Right renal pelvis (tissue), 4 donors: ENCODE measurements at places on chromosomes 6 and 20. TPM values are rescaled to one million over a fixed set of nuclear protein-coding genes. Genes with fewer than 3 reads are reported as not detected.

DNA sequence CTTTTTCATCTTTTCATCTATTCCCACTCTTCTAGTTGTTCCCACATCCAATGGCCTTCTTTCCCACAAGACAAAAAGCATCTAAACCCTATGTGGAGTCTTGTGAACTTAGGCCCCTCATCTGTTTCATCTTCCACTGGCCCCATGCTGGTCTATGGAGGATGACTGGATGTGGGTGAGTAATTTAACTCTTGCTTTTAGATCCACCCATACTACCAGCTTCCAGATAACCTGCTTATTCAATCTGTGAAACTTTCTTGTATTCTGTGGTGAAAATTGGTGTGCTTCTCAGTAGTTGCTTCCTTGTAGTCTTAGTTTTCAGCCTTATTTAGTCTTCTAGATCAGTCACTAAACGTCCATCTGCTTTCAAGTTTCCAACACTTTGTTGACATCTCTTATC lies 64.9 kb downstream of the OPN5 start:
- DNase-seq, result no peak

RBBP8NL gene
- polyA plus RNA-seq, result 1.8 TPM

GRCh38 chr6:155324993-155325392 lies 10.7 kb upstream of the TFB1M start:
- no peak for DNase-seq

NQO2 gene
- polyA plus RNA-seq, result 62.8 TPM

FLRT3 gene
- 137 TPM for polyA plus RNA-seq

GABRR1 gene
- 2.1 TPM for polyA plus RNA-seq

DNA sequence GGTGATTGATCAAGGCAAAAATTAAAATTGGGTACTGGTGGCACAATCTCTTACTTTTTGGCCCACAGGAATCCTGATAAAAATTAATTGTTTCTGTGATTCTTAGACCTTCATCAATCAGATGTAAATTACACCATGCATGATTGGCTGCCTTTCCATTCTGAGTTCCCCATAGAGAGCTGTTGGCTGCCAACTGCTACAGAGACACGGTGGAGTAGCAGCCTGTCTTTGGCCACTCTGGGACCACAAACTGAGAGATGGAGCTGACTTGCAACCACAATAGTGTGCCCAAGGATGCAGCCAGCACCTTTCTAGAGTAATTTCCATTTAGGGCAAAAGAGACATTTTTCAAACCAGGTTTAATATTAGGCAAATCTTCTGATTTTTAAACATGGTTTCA lies 274.3 kb upstream of the MMS22L start:
- DNase-seq, result no peak

GRCh38 chr6:91911945-91912344 lies 1325.1 kb upstream of the MAP3K7 start:
- DNase-seq, result no peak

GRCh38 chr6:159726255-159726917 lies 920 bp upstream of the WTAP start:
- DNase-seq, result no peak

- no peak for DNase-seq
These were observed 230.2 kb upstream of the RNF24 start for GRCh38 chr20:4245542-4245941.

SOX18 gene
- 10.3 TPM for polyA plus RNA-seq

- no peak for DNase-seq
These were observed 21.9 kb downstream of the MYT1 start for GRCh38 chr20:64186071-64186598.

GRCh38 chr6:14058029-14058695 lies 59.4 kb upstream of the CD83 start:
- no peak for DNase-seq

DYNLT2 gene
- polyA plus RNA-seq, result 9.6 TPM

GRCh38 chr6:166563805-166564204 lies 22.7 kb downstream of the RAMACL start:
- DNase-seq, result no peak

DNA sequence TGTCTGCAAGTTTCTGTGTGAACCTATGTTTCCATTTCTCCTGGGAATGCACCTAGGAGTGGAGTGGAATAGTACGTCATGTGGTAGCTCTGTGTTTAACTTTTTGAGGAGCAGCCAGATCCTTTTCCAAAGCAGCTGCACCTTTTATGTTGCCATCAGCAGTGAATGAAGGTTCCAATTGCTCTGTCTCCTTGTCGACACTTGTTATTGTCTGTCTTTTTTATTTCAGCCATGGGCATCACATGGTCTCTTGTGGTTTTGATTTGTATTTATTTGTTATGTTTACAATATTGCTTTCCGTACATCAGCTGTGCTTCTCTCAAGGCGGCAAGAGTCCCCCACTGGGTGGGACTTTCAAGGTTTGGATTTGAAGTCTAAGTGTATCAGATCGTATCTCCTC lies 33.9 kb upstream of the STX16 start:
- DNase-seq, result no peak

GRCh38 chr6:65398851-65399250 lies 308.2 kb downstream of the EYS start:
- no peak for DNase-seq

DNA sequence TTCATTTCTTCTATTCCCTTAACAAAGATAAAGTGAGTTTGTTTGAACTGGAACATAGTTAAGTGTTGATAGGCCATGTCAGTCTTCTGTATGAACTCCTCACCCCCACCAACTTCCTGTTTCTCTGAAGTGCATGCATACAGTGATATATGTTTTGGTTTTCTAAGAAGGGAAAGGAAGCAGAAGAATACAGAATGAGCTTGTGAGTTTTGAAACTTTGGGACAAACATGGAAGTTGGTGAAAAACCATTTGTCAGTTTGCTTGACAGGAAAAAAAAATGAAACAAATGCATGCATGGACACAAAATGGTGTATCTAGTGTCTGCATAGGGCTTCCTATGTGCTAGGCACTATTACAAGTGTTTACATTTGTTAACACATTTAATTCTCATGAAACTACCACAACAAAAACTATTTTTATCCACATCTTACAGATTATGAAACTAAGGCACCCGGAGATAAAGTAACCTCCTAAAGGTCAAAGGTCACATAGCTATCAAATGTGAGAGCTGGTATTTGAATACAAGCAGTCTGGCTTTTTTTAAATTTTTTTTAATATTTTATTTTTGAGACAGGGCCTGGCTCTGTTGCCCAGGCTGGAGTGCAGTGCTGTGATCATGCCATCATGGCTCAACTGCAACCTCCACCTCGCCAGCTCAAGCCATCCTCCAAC lies 105.9 kb downstream of the ADGRB3 start:
- DNase-seq, result no peak

DNA sequence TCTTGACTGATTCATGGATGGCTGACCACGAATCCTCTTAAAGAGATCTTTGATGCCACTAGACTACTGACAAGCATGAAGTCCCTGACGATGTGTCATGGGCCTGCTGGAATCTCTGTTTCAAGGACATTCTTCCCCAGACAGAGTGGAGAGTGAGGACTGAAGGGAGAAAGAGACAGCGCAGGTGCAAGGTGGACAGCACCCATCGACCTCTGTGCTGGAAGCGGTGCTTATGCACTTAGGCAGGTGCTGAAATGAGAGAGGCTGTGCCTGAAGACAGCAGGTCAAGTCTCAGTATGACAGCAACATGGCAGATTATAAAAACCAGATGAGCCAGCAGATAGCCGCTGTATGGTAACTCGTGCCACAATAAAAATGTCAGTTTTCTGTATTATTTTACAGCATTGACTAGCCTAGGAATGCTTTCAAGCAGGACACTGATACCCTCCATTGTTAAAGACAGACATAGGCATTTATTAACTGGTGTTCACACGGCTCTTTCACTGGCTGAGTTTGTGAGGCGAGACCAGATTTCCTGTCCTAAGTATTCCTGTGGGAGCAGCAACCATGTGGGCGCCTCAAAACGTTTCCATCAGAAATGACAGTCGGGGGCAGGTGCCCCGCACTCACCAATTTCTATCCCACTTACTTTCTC lies 47.5 kb downstream of the FOXC1 start:
- no peak for DNase-seq

GRCh38 chr6:36912586-36912985 lies 26.8 kb downstream of the C6orf89 start:
- DNase-seq, result no peak

GRCh38 chr20:38117635-38118034 lies 47.4 kb downstream of the TGM2 start:
- DNase-seq, result no peak

DNA sequence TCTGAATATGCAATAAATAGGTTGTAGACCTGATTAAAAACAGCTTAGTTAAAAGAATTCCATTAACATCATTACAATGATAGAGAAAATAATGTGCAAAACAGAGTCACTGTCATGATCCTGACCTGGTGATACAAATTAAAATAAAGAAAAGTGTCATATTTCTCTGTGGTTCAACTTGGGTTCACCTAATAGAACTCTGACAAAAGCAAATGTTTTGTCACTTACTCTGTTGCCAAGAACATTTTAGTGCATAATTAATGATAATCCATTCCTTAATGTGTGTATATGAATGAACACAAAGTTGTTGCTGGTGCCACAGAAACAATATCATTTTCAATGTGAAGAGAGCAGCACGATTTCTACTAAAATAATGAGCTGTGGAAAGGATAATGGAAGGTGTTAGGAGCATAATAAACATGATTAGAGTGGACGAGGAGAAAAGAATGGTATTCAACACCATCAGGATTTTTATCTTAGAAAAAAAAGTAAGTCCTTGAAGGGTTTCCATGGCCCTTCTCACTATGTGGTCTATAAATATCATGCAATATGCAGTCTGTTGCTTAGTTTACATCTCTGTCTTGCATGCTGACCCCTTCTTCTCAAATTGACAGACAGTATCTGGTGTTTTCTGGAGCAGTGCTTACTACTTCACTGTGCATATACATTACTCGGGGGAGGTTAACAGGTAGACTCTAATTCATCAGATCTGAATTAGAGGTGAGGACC lies 656.6 kb upstream of the MMS22L start:
- no peak for DNase-seq

DNA sequence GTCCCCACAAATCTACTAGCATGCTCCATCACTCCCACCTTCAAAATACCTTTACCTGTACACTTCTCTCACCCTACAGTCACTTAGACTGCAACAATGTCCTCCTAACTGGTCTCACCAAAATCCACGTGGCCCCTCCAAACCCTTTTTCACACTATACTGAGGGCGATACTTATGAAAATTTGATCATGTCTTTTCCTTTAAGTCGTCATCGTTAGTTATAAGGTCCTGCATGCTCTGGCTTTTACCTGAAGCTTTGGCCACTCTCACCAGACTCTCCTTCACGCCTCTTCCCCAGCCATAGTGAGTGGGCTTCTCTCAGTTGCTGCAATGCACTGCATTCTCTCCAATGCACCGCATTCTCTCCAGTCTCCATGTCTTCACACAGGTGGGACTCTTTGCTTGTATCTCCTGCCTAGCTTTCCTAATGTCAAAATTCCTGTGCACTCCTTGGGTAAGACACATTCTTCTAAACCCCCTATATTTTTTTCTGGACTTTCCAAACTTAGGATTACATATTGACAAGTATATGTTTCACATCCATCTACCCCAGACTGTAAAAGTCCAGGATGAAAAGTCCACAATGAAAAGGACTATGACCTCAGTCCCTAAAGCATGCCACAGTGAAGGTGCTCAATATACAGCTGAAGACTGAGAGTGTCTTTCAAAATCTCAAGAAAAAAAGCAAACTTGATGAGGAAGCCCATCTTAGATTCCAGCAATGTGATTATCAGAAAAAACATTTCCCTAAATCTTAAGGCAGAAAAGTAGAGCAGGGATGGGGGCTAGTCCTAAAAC lies 24.7 kb downstream of the PTPRK start:
- DNase-seq, result no peak

DNA sequence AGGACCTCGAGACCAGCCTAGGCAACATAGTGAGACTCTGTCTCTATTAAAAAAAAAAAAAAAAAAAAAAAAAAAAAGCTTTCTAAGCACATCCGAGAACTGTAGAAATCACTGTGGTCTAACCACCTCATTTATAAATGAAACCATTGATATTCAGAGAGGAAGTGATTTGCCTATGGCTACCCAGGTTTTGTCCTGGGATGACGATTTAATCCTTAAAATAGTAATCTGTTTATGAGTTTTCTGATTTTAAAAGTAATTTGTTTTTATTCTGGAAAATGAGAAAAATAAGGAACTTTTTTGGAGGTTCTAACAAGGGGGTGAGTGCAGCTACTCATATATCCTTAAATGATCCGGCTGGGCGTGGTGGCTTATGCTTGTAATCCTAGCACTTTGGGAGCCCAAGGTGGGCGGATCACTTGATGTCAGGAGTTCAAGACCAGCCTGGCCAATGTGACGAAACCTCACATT lies 6.5 kb upstream of the BTN3A2 start:
- no peak for DNase-seq

GRCh38 chr6:15206887-15207286 lies 39.0 kb upstream of the JARID2 start:
- DNase-seq, result no peak

DNA sequence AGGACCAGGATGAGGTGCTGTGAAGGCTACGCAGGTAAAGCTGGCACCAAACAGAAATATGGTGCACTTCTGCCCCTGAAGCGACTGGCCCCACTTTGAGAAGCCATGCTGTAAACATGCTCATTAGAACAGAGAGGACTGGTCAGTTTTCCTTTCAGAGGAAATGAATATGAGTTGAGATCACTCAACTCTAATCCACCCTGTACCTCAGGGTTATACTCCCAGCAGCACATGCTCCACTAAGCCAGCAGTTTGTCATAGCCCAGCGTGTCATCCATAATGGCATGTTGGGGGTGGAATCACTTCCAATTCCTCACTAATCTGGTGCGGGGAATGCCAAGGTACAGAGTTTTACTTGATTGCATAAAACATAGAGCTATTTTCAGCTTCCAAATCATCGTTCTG lies 98.1 kb downstream of the HIVEP2 start:
- DNase-seq, result no peak

WFDC10B gene
- not detected for polyA plus RNA-seq

PHACTR3 gene
- polyA plus RNA-seq, result 13.1 TPM

GRCh38 chr6:117338567-117338966 lies 73.2 kb downstream of the VGLL2 start:
- DNase-seq, result no peak

- DNase-seq, result no peak
These were observed 59.8 kb downstream of the SOD2 start for GRCh38 chr6:159633196-159633595.

ZSCAN9 gene
- polyA plus RNA-seq, result 31.6 TPM

DNA sequence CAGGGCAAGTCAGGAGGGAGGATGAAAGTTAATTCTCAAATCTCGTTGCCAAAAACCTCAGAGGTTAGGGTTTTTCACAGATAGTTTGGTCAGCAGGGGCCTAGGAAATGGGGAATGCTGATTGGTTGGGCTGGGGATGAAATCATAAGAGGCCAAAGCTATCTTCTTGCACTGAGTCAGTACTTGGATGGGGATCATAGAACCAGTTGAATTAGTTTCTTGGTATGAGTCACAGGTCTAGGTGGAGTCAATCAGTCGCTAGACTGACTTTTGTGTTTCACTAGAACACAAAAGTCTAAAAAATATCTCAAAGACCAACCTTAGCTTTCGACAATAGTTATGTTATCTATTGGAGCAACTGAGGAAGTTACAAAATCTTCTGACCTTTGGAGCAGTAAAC lies 368.5 kb downstream of the TBC1D32 start:
- DNase-seq, result no peak

TMEM14B gene
- 104 TPM for polyA plus RNA-seq
